ENCODE measurements at places on chromosomes 7 and 10.
A peak's percentile ranks its signal among the peaks of the same experiment; 100 is the strongest.

- no peak for DNase-seq
Measured at GRCh38 chr7:138658889-138659288, 42.3 kb downstream of the SVOPL start.

DNA sequence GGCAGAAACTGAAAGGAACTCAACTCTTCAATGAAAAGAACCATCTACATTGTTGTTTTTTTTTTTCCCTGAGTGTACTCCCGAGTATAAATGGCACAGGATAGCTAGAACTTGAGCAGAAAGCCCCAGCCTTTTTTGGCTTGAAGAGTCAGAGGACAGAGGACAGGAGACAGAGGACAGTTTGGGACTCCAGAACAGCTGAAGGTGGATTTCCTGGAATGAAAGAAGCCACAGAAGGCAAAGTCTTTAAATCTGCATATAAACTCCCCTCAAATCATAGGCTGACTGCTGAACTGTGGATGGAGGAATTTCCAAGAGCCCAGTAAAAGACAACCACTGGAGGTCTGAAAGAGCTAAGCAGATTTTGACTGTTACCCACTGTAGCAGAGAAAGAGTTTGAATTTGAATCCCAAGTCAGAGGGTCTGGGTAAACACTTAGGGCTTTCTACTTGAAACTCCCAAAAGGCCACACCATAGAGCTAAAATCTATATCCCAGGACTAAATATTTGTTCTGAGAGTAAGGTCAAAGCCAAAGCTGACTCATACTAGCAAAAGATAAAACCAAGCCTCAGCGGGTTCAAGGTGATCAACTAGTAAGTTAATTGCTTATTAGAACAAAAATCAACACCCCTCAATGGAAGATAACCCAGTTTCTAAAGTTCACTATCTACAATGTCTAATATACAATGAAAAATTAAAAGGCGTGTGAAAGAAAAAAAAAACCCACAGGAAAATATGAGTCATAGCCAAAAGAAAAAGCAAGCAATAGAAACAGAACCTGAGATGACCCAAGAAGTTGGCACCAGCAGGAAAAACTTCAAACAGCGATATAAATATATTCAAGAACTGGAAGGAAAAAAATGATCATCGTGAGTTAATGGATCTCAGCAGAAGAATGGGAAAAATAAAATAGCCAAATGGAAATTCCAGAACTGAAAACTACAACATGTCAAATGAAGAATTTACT is 1.8 kb upstream of the OPN1SW start:
- no peak for DNase-seq

DNA sequence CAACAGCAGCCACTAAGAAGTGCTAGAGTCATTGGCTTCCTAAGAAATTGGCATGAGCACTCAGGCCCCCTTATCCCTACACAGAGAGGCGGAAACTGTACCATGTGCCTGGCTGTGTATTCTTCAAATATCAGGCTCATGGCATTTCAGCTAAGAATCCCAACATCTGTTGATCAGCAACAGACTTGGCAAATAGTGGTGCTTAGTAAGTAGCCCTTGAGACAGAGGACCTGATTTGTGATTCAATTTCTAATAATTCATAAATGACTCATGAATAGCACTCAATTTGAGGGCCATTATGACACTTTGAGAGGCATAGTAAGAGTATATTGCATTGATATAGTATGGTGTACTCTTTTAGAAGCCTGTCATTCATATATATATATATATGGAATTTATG is 309.1 kb downstream of the LRMDA start:
- DNase-seq, result no peak

- DNase-seq, result peak; percentile 21
Measured at GRCh38 chr7:101386558-101387231, 24.0 kb downstream of the COL26A1 start.

GRCh38 chr10:91512458-91512857 is 102.3 kb downstream of the HECTD2 start:
- no peak for DNase-seq

DNA sequence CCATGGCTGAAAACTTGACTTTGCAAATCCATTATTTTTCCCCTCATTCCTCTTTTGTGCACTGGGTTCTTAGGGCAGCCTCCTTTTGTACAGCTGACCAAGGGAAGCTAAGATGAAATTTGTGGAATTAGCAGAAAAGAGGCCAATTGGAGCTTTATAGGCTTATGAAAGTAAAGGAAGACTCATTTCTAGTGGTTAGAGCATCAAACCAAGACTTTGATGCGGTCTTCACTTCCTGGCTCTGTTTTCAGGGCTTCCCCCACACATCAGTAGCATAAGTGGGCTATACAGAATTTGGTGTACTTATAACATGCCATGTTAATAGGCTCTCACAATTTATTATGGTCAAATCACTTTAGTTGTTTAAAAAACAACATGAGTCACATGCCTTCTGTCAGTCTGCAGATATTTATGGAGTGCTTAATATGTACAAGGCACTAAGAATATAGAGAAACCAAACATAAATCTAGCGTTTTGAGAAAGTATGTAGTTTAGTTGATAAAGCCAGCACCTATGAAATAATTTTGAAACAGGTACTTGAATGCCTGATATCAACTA is 5.7 kb downstream of the AUTS2 start:
- no peak for DNase-seq

GRCh38 chr7:115779561-115779960 is 251.0 kb downstream of the TFEC start:
- no peak for DNase-seq

DNA sequence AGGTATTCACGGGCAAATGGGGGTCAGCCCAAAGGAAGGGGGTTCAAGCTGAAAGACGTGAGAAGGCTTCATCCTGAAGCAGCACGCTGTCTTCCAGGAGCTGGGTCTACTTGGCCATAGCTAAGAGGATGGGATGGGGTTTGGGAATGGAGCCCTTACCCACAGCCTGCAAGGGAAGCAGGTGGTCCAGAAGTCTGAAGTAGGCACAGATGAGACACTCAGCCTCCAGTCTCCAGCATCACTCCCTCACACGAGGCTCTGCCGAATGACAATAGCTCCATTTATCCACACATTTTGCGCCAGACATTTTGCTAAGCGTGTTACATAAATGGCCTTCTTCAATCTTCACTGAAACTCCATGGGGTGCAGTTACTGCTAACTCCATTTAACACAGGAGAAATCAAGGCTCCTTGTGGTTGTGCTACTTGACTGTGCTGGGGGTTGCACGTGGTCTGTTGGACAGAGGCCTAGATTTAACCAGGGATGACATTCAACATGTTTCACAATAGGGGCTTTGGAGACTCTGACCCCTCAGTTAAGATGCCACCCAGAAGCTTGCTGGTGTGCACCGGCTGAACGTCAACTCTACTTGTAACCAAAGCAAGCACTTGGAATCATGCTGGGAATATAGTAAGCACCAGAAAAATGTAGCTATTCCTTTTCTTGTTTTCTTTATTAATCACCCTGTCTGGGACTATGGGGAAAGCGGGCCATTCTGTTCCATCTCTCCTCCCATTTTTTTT is 85.3 kb downstream of the FAM241B start:
- no peak for DNase-seq

GRCh38 chr10:85624511-85624910 is 742.1 kb downstream of the GRID1 start:
- DNase-seq, result no peak

DNA sequence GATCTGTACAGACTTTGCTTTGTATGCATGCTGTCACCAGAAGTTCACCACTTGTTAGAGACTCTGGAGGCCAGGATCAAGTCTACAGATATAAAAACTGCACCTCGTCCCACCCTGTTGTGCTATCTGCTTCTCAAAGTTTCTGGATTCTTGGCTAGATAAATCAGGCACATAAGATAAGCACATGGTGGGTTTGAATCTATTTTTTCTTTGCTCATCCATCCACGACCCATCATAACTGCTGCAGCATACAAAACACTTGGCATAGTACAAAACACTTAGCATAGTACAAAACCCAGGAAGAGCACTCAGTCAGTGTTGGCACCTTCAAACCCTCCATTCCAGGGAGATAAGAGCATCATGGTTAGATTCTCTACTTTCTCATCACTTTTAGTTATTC is 42.4 kb upstream of the ANKRD1 start:
- DNase-seq, result no peak

- DNase-seq, result no peak
Measured at GRCh38 chr10:76047521-76047920, 616.1 kb downstream of the LRMDA start.

- no peak for DNase-seq
Measured at GRCh38 chr10:80170641-80171040, 34.7 kb downstream of the ANXA11 start.

DNA sequence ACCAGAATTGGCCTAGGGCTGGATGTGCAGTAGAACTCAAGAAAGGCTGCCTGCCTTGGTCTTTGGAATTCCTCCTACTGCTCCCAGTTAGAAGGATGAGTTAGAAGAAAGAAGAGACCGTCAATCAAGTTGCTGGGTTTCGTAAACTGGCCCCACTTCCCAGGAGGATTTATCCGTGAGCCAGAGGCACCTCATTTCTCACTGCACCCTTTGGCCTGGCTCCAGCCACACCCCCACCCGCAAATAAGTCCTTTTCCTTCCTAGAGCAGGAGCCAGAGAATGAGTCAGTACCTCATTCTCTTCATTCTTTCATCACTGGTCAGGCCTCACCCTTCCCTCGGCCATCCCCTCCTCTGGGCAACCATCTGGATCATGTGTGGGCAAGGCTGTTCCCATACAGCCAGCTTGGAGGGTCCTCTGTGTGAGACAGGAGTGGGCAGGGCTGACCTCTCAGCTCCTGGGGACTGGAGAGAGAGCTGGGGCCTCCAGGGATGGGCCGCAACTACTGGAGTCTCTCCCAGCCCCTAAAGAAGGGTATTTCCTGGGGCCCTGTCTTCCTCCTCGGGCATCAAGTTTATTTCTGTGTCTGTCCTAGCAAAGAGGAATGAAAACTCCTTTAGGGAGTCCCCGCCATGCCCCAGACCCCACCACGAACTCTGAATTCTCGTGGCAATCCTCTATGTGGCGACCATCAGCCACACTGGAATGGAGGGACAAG is 87.2 kb upstream of the DUSP5 start:
- no peak for DNase-seq

GRCh38 chr10:88089498-88089897 is 226.1 kb downstream of the PTEN start:
- peak; percentile 80 for DNase-seq

- DNase-seq, result no peak
Measured at GRCh38 chr10:22634093-22634492, 80.3 kb downstream of the PIP4K2A start.

GRCh38 chr7:137757146-137757925 is 89.4 kb downstream of the DGKI start:
- DNase-seq, result no peak

DNA sequence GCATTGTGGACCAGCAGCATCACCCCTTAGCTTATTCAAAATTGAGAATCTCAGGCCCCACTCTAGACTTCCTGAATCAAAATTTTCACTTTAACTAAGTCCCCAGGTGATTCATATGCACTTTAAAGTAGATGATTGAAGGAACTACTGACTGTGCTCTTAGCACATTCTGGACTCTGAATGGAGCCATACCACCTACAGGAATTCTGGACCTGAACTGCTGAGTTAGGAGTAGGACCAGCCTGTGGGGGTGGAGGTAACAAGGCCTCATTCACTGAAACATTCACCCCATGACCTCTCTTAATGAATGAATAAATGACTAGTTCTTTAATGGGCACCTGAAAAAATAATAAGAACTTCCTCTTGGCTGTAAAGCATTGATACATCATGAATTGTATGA is 7.3 kb downstream of the PDK4 start:
- no peak for DNase-seq

GRCh38 chr10:68128015-68128414 is 18.7 kb downstream of the MYPN start:
- no peak for DNase-seq

- DNase-seq, result no peak
Measured at GRCh38 chr10:92267343-92267742, 23.5 kb downstream of the CPEB3 start.

DNA sequence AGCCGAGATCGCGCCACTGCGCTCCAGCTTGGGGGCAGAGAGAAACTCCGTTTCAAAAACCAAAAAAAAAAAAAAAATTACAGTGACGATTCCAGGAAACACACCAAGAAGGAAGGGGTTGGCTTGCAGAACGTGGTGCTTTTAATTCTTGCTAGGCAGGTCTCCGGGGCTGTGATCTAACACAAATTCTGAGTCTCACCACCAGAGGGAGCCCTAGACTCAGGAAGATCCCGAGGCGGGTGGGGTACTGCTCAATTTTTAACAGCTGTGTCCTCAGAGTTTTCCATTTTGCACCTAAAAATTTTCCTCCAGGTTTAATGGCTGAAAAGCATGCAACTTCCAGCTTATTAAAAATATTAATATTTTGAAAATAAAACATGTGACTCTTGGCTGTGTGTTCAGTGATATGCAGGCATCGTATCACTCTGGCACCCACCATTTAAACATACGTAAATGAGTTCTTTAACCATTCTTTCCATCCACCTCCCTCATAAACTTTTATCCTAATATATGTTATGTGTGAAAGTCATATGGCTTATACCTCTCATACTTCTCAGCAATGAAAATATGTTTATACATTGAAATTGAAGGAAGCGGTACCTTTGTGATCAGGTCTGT is 26.5 kb upstream of the NUB1 start:
- peak; percentile 27 for DNase-seq

- DNase-seq, result no peak
Measured at GRCh38 chr7:33742521-33742920, 162.8 kb upstream of the BMPER start.

GRCh38 chr7:128796327-128796726 is 4.6 kb downstream of the CCDC136 start:
- DNase-seq, result no peak

DNA sequence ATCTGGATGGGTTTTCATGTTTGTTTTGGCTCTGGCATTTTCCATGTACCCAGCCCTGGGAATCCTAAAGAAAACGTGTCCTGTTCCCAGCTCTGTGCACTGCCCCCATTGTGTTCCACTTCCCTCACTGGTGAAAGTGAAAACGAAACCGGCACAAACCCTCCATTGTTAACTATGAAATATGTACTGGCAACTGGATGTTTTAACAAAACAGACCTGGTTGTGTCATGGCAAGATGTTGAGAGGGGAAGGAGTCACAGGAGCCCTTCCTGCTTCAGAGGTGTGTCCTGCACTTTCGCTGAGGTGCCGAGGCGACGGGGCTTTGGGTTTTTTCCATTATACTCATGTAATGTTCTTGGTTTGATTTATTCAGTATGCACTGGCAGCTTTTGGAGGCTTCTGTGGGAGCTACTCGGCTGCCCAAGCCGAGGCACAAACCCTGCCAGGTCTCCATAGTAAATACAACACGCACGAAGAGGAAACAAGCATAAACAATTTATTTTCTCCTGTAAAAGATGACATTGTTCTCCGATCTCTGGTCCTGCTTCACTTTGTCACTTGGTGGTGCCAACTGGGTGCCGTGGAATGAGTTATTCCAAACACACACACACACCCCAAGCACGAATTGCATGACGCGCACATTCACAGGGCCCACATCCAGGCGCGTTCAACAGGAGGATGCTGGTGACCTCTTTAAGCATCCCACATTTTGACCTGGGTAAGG is 118.2 kb downstream of the CDK6 start:
- DNase-seq, result no peak

GRCh38 chr10:35889226-35889625 is 247.1 kb upstream of the FZD8 start:
- no peak for DNase-seq

GRCh38 chr10:113550365-113550764 is 2.5 kb upstream of the HABP2 start:
- DNase-seq, result no peak

- DNase-seq, result no peak
Measured at GRCh38 chr10:71623098-71623985, 96.2 kb downstream of the C10orf105 start.

GRCh38 chr10:108913300-108913699 is 1010.0 kb downstream of the XPNPEP1 start:
- no peak for DNase-seq

- DNase-seq, result no peak
Measured at GRCh38 chr7:135917721-135918120, 59.4 kb downstream of the MTPN start.

GRCh38 chr7:17532861-17533404 is 234.5 kb downstream of the AHR start:
- DNase-seq, result no peak
